Stimulated activated CD8-positive, alpha-beta memory T cell treated with anti-CD3 and anti-CD28 coated beads, Interleukin-15, amount 100 ng/mL, for 4 hours (primary cell): ENCODE measurements at places on chromosomes 4 and X.

DNA sequence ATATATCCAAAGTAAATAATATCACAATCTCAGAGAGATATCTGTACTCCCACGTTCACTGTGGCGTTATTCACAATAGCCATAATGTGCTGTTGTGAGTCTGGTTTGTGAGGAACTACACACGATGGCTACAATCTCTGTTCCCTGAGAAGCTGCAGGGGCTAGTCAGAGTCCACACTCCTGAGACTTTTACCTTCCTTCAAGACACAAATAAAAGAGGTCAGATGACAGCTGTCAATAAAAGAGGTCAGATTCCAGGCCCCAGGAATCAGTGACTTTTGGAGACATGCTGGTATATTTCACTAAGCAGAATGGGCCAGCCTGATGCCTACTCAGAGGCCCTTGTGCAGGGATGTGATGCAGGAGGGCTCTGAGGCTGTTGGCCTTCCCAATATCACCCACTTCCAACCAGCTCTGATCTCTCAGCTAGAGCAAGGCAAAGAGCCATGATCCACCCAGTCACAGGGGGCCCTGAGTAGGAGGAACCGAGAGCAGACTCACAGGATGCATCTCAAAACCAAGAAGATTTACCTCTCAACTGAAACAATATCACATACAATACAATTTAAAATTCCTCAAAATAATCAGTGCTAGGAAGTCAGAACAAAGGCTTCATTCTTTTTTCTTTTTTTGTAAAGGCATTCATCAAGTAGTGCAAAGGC is 13.8 kb downstream of the FRYL start:
- DNase-seq = no peak

- no peak for DNase-seq
Measured at GRCh38 chr4:98394134-98394533, 132.9 kb downstream of the RAP1GDS1 start.

DNA sequence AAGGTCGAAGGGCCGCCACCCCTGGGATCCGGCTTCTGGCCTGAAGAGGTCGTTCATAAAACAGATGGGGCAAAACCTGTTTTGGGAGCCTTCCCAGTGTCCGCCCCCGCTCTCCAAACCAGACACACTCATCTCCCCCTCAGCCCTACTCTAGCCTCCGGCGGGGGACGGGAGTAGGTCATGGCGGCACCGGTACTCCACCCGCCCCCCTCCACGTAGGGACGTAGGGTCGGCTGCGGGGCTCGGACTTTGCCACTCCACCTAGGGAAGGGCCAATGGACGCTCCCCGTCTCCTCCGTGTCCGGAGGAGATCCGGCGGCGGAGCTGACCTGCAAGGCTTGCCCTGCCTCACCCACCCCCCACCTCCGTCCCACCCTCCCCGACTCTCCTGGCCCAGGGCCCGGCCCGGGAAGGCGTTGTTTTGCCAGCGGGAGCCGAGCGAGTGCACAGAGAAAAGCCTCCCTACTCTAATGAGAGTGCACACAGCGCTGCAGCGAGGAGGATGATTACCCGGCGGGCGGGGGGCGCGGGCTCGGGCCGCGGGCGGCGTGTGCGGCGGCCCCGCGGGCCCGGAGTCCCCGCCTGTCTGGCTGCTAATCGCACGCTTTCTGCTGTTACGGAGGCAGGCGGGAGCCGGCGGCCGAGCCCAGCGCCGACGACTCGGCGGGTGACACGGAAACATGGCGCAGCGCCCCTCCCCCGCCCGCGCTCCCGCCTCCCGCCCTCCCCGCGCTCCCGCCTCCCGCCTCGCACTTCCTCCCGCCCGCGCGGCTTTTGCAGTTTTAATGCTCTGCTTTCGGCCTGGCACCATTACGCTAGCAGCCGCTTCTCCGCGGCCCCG is 8.3 kb upstream of the BCOR start:
- DNase-seq = no peak

- no peak for DNase-seq
Measured at GRCh38 chrX:23013366-23013765, 13.6 kb downstream of the DDX53 start.

GRCh38 chr4:152304220-152304619 is 231.7 kb downstream of the FBXW7 start:
- no peak for DNase-seq

DNA sequence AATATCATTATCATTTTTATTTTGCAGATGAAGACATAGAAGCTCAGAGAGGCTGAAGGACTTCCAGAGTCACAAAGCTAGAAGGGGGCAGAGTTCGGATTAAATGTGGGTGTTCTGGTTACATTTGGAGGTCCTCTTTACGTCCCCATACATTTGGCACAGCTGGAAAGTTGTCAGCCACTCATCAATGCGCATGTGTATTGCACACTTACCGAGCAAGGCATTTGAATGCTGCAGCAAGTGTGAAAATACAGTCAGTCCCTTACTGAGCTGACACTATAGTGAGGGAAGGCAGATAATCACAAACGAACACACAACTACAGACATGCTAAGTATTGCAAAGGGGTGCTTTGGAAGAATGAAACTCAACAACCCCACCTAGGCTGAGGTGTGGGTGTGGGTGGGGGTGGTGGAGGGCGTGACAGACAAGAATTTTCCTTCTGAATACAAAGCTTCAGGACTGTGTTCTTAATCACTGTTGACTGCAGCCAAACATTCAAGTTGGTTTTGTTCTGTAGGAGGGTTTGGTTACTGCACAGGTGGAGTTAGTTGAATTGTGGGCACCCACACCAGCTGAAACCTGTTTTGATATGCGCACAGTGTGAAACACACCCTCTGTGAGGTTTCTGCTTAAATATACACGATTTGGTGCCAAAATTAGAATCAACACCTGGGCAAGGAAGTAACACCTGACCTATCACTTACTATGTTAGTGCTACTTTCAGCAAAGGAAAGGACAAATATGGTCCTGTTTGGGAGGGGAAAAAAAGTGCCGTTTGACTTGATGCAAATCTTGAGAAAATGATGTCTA is 72.4 kb downstream of the COQ2 start:
- DNase-seq = peak; percentile 29

- DNase-seq = no peak
Measured at GRCh38 chrX:270848-271367, 10.3 kb upstream of the PLCXD1 start.

GRCh38 chr4:82643994-82644733 is 82.4 kb upstream of the TMEM150C start:
- DNase-seq = no peak

DNA sequence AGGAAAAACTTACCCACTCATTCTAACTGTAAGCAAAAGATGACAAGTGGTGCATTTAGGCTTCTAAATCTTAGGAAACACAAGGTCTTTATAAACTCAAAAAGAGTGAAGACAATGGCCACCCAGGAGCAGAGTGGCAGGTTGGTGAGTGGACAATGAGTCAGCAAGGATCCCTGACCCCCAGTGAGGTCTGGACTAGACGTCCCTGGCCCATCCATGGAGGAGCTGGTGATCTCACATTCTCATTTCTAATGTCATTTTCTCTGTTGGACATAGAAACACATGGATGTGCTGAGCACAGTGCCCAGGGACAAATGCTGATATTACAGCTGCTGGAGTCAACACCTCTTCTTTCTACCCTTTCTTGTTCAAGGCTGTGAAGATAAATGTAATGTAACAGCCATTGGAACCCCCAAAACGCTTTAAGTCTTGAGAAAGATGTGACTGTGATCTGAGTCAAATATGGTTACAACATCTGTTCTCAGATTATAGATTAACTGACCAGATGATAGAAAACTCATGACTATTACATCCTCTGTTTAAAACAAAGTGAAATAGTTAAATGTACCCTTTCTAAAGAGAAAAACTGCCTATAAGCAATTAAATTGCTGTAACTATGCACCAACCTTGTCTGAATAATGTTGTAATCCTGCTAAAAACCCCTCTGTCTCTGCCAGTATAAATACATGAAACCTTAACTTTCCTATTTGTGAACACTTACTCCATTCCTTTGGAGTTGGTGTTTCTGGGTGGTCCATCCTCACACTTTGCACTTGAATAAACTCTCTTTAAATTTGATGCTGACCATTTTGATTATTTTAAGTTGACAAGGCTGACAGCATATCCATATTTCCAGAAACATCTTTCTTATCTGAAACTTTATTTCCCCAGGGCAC is 92.7 kb downstream of the USP46 start:
- DNase-seq = no peak

- DNase-seq = no peak
Measured at GRCh38 chr4:8917321-8917811, 45.7 kb upstream of the HMX1 start.

- DNase-seq = no peak
Measured at GRCh38 chr4:25477221-25477620, 100.2 kb downstream of the ANAPC4 start.

DNA sequence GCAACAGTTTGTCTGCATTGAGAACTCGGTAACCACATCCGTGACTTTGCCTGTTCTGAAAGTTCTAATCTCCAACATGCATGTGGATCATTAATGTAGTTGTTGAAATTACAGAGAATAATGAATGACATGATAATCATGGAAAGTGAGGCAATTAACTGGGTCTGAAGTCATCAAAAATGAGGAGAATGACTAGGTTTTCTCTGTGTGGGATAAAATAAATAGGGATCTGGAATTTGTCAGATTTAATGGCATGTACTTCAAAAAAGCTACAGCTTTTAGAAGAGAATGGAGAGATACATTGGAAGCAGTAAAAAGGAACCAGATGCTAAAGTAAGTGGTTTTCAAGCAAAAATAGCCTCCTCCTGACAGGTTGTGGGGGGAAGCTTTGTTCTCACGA is 59.3 kb downstream of the AFM start:
- no peak for DNase-seq

DNA sequence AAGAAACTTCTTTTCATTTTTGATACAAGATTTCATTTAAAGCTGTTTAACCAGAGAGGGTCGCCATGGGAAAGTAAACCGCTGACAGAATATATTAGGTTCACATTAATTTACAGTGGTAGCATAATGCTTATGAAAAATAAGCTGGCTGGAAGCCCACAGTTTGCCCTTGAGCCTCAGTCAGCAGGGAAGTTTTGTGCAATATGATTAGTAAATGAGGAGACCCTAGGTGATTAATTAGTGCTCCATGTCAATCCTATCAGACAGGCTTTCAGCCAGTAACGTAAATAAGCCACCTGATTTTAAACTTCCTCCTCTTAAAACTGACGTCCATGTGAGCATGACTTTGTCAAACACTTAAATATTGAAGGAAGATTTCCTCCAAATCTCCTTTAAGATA is 134.2 kb downstream of the TSPAN5 start:
- no peak for DNase-seq

- DNase-seq = no peak
Measured at GRCh38 chrX:21645431-21645830, 12.7 kb downstream of the KLHL34 start.

- DNase-seq = no peak
Measured at GRCh38 chr4:21009956-21010355, 309.7 kb downstream of the PACRGL start.

DNA sequence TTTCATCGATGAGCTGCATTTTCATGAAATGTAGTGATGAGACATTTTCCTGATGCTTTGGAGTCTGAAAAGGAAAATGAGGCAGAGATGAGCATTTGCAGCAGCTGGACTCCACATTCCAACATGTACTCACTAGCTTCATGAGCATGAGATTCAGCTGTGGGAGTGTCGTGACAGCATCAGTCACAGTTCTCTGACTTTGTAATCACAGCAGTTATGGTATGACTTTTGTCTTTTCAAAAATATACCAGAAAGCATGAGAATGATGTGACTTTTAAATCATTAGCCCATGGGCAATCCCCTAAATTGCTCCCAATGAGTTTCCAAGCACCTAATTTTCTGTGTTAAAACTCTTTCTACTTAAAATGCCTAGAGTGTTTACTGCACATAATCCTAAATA is 18.3 kb upstream of the MSL3 start:
- DNase-seq = no peak

GRCh38 chr4:145061318-145061920 is 36.6 kb downstream of the ANAPC10 start:
- no peak for DNase-seq

GRCh38 chr4:150368667-150369066 is 213.3 kb upstream of the MAB21L2 start:
- no peak for DNase-seq

- DNase-seq = no peak
Measured at GRCh38 chr4:121822796-121823504, 733 bp downstream of the CCNA2 start.

GRCh38 chr4:142778900-142779299 is 67.2 kb downstream of the INPP4B start:
- DNase-seq = no peak

- no peak for DNase-seq
Measured at GRCh38 chr4:73701116-73701515, 39.3 kb upstream of the CXCL8 start.

- DNase-seq = no peak
Measured at GRCh38 chr4:158671665-158671914, at the start of gene C4orf46. Gene C4orf46, minus strand, starts transcription at chr4:158671887. Its CDS starts 86 bp downstream, at chr4:158671801.

GRCh38 chrX:9857575-9858474 is 71.6 kb downstream of the SHROOM2 start:
- no peak for DNase-seq

DNA sequence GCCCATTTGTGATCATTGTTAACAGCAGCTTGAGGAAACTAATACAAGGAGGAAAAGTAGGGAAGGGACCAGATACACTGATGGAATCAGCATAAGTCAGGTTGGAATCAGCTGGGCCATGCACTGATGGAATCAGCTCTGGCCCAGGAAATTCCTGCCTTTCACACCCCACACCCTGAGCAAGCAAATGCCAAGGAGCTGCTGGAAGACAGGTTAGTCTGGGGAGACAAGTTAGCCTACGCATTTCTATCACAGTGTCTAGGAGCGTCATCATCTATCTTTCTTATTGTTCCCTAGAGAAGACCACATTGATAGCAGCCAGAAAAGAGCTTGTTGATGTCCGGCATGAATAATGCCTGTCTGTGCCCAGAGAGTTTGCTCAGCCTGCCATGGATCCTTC is 16.2 kb upstream of the CEP135 start:
- no peak for DNase-seq

- no peak for DNase-seq
Measured at GRCh38 chr4:77044461-77045150, 31.2 kb downstream of the CCNI start.

GRCh38 chrX:4825550-4825949 is 1112.1 kb upstream of the PRKX start:
- no peak for DNase-seq

DNA sequence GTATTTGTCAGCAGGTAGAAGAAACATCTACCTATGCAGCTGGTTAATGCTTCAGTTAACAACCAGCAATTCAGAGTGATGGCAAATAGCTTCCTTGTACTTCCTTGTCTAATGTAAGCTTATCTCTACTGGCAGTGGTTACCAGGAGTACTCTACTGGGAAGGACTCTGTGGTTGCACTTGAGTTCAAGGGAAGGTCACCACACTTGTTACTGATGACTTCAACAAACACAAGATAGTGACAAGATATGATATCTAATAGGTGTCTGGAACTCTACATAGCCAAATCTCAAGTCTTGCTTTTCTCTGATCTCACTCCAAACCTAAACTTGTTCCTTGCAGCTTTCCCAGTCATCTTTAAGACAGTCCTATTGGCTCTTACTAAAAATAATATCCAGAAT is 1644.9 kb upstream of the TENM3 start:
- DNase-seq = no peak

- no peak for DNase-seq
Measured at GRCh38 chrX:141945426-141945825, 41.7 kb downstream of the MAGEC1 start.

- no peak for DNase-seq
Measured at GRCh38 chr4:158785718-158786117, 16.9 kb downstream of the FNIP2 start.

- DNase-seq = no peak
Measured at GRCh38 chr4:67446811-67447210, 98.5 kb downstream of the CENPC start.

GRCh38 chrX:4570151-4570550 is 856.7 kb upstream of the PRKX start:
- DNase-seq = no peak
